ENCODE measurements at places on chromosomes 2 and 18.

DNA sequence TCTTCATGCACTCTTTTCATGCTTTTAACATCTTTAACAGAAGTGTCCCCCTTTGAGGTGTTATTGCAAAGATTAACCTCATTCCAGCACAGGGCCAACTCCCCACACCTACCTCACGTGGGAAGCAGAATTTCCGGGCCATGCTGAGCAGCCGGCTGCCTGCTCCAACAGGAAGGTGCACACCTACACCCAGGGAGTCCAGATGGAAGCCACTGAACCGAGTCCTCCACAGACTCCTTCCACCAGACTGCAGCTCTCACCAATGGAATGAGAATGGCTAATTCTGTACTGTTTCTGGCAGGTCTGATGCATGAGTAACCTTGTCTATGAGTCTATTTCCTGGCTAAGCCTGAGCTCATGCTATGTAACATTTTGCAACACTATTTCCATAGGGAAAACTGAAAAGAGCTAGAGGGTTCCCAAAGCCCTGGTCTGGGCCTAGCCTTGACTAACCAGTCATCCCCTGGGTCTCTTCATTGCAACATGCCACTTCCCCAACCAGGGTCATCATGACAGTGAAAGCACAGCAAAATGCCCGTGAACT, 11.0 kb downstream of the ERFE start:
- peak; percentile 97 for DNase-seq

DNA sequence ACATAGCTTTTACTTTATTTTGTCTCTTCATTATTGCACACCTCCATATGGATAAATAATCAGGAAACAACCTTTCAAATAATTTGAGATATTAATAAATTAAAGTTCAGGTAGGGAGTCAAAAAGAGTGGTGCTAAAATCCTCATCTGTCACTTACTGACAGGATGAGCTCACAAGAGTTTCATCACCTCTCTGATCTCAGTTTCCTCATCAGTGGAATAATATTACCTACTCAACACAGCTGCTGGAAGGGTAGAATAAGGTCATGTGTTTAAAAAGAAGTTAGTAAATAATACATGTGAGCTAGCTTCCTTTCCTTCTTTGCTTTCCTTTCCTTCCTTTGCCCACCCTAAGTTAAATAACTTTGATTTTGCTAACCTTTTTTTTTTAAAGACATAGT, 61.9 kb downstream of the RDH14 start:
- no peak for DNase-seq

- no peak for DNase-seq
Observed at GRCh38 chr2:234954551-234954992, 2.8 kb downstream of the SH3BP4 start.

DNA sequence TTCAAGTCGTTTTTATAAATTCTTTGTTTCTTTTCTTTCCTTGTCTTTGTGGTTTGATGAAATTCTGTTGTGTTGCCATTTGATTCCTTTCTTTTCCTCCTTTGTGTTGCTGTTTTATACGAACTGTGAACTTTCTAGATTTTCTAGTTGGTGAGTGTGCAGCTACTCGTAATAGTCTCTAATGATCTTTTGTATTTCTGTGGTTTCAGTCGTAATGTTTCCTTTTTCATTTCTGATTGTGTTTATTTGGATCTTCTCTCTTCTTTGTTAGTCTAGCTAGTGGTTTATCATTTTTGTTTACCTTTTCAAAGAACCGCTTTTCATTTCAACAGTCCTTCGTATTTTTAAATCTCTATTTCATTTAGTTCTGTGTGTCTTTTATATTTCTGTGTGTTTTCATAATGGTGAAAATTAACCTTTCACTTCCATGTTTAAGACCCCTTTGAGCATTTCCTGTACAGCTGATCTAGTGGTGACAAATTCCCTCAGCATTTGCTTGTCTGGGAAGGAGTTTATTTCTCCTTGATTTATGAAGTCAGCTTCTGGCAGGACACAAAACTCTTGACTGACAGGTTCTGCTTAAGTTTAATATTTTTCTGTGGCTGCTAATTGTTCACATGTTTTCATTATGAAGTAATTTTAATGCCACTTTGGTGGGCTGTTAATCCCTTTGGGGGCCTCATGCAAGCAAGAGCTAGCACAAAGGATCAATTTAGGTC, 16.2 kb upstream of the MALT1 start:
- DNase-seq: no peak

DNA sequence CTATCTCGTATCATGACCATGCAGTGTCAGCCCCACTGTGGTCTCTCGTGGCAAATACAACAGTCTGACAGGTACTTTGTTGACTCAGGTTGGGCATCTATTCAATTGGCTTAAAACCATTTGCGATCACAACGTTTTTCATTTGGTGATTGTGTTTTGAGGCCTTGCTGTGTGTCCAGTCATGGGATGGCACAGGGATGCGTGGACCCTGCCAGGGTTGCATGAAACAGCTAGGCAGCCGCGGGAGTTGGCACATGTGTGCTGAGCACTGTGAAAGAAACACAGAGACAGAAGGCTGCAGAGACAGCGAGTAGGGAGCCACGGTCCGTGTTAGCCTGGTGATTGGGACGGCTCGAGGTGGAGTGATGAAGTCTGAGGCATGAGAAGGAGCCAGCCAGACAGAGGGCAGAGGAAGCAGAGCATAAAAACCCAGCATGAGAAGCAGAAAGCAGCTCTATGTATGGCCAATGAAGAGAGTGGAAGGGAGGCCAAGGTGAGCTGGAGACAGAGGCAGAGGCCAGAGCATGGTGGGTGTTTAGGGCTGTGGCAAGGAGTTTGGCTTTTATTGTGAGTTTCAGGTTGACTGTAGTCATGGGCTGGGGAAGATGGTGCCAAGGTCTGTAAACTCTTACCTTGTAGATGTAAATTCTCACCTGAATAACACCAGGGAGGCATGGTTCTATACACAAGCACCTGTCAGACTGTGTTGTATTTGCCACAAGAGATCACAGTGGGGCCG, 31.8 kb upstream of the IL1R1 start:
- no peak for DNase-seq
